ENCODE measurements at places on chromosomes 4 and X.

DNA sequence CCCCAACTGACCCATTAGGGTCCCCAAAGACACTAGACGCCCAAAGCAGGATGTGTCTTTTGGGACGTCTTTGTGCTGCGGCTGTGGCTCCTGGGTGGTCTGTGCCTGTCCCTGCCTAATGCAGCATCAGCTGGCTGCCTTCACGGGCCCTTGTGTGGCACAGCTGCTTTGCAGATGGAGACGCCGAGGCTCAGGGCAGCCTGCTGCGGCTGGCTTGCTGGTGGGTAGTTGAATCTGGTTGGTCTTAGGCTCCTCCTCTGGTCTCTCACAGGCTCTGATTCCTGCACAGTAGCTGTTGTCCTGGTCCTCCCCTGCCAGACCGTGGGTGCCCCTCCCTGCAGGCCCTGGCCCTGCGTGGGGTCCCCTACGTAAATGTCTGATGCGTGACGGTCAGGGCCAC, 8.1 kb downstream of the CPZ start:
- DNase-seq: no peak

GRCh38 chr4:185217408-185217975, 8.1 kb downstream of the SNX25 start:
- no peak for DNase-seq

DNA sequence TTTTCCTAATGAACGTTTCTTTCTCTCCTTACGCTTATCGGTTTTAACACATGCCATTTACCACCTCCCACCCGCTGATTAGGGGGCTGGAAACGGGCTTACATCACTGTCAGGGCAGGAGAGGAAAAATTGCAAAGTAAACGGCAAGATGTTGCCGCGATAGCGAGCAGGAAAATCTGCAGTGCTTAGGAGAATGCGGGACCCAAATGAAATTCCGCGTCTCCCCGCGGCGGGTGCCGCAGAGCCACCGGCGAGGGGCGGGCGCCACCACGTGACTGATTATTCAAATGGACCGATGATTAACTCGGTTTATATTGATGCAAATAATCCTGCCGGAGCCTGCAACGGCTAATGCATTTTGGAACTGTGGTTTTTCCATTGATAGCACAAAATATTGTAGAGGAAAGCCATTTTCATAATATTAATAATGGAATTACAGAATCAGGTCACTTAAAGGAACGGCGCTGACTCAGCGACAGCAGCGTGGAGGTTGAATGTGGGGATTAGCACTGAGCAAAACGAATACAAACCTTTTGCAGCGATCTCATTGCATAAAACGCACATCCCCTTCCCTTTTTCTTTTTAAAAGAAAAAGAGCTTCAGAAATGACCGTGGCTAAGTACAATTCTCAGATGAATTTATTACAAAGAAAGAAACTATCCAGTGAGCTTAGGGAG, 224.2 kb downstream of the STIM2 start:
- no peak for DNase-seq

GRCh38 chrX:37361596-37361995, 12.4 kb downstream of the PRRG1 start:
- DNase-seq: no peak

GRCh38 chrX:6718766-6719165, 183.8 kb upstream of the VCX3A start:
- no peak for DNase-seq
